ENCODE measurements at places on chromosomes 13 and 19.

DNA sequence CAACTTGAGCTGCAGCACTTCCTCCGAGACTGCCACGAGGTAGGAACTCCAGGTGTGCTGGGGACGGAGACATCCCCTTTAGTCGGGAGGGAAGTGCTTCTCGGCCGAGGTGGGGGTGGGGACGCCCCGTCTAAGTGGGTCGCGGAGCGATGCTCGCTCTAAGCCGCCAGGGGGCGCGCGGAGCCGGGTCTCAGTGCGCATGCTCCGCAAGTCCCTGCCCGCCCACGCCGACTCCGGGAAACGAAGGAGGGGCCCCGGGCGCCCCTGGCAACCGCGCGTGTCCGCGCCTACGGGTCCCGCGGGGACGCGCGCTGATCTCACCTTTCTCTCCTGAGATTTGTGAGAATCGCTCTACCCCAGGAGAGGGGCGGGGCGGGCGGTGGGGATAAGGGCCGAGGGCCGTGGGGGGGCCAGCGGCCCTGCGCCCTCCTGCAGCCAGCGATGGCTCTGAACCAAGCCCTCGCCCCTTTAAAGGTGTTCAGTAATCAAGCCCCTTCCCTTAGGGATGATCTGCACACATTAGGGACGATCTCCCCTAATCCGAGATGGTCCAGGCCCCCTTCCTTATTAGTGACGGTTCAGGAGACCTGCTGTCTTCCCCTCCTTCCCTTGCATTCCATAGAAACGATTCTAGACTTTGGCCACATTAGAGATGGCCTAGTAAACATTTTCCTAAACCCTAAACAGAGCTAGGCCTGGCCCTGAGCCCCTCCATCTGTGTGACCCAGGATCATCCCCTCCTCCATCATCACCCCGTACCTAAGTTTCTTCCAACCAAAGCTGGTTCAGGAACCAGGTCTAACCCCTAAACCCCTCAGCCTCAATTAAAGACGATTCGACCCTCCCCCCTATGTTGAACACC lies 47.3 kb upstream of the SHKBP1 start:
- DNase-seq, result peak; percentile 96

DNA sequence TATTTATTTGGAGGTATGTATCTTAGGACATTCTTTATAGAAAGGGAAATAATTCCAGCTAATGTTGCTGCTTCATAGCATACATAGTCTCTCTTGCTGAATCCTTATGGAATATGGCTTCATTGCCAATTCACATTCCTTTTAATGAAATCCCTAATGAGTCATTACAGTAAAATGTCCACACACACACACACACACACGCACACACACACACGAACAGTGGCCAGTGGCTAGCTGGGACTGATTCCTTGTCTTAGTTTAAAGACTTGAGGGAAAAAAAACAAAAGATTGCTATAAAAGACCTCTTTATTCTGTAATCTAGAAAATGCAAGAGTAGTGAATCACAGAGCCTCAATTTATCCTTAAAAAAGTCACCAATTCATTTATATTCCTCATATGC lies 301.6 kb downstream of the SLITRK6 start:
- DNase-seq, result no peak

DNA sequence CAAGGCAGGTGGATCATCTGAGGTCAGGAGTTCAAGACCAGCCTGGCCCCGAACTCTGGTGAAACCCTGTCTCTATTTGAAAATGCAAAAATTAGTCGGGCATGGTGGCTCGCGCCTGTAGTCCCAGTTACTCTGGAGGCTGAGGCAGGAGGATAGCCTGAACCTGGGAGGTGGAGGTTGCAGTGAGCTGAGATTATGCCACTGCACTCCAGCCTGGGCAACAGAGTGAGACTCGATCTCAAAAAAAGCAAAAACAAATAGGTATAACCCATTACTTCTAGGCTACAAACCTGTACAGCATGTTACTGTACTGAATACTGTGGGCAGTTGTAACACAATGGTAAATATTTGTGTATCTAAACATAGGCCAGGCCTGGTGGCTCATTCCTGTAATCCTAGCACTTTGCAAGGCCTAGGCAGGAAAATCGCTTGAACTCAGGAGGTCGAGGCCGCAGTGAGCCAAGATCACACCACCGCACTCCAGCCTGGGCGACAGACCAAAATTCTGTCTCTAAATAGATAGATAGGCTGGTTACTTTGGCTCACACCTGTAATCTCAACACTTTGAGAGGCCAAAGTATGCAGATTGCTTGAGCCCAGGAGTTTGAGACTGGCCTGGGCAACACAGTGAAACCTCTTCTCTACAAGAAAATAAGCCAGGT lies 63.5 kb downstream of the MYO9B start:
- no peak for DNase-seq

DNA sequence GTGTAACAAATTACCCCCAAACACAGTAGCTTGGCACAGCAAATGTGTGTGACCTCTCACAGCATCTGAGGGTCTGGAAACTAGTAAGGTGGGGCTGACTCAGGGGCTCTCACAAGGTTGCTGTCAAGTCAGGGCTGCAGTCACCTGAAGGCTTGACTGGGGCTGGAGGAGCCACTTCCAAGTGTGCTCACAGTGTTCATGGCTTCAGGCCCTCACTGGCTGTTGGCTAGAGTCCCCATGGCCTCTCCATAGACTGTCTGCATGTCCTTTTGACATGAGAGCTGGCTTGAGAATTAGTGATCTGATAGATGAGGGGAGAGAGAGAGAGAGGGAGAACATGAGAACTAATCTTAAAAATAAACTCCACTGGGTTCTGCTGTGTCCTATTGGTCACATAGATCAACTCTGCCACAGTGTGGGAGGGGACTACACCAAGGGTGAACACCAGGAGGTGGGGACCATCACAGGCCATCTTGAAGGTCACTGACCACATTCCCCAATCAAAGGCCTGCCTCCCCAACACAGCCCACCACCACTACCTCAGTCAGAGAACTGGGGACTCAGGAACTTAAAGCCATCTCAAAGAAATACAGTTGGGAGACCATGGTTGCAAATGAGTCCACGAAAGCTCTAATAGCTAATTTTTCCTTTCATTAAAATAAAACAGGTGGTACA lies 38.2 kb upstream of the KATNAL1 start:
- DNase-seq, result no peak

DNA sequence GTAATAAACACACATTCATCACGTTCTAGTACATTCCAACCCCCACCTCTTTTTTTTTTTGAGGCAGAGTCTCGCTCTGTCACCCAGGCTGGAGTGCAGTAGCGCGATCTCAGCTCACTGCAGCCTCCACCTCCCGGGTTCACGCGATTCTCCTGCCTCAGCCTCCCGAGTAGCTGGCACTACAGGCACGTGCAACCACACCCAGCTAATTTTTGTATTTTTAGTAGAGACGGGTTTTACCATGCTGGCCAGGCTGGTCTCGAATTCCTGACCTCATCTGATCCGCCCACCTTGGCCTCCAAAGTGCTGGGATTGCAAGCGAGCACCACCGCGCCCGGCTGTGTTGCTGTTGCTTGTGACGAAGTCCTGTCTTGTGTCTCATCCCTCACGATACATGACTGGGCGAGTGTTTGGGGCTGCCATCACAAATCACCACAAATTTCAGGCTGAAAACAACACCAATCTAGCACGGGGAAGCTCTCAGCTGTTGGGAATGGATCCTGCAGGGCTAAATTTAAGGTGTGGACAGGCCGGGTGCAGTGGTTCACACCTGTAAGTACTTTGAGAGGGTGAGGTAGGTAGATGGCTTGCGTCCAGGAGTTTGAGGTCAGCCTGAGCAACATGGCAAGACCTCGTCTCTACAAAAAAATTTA lies 15.7 kb downstream of the MOB3A start:
- DNase-seq, result no peak

GRCh38 chr13:94515374-94515773 lies 35.9 kb upstream of the DCT start:
- no peak for DNase-seq

DNA sequence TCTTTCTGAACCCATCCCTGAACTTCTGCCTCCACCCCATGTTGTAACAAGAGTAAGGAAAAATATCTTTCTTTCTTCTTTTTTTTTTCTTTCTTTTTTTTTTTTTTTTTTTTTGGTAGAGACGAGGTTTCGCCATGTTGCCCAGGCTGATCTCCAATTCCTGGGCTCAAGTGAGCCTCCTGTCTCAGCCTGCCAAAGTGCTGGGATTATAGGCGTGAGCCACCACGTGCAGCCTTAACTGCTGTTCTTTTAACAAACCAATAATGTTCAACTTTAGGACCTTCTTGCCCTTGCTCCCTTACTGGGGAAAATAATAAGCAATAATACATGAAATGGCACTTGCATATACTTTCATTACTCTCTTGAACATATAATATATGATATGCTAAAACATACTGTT lies 19.6 kb downstream of the GPR183 start:
- DNase-seq, result no peak

Data from activated T-cell treated with anti-CD3 and anti-CD28 coated beads, Interleukin-2, amount 50 U/mL, for 24 hours (primary cell).